Sciatic nerve (tissue), 2 donors: ENCODE measurements at places on chromosomes 13 and 19. TPM values are rescaled to one million over a fixed set of nuclear protein-coding genes. Genes with fewer than 3 reads are reported as not detected.

DNA sequence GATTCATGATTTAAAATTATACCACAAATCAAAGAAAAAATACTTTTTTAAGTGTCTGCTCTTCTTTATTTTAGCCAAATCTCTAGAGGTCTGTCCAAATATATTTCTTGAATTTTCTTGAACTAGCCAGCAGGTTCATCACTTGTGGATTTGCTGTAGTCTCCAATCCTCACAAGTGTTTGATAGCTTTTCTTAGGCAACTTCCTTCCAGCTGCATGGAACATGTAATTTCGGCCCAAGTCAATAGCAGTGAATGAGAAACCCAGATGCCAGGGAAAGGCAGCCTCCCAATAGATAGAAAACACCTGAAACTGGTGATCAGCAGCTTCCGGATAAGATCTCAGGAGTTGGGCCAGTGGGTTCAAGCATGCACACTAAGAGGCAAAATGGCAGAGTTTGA, 15.6 kb upstream of the RNASEH2B start:
- no peak for DNase-seq

GRCh38 chr13:40442826-40443225, 223.6 kb downstream of the FOXO1 start:
- no peak for DNase-seq

GRCh38 chr19:1318678-1319471, 33.2 kb downstream of the EFNA2 start:
- no peak for DNase-seq

DNA sequence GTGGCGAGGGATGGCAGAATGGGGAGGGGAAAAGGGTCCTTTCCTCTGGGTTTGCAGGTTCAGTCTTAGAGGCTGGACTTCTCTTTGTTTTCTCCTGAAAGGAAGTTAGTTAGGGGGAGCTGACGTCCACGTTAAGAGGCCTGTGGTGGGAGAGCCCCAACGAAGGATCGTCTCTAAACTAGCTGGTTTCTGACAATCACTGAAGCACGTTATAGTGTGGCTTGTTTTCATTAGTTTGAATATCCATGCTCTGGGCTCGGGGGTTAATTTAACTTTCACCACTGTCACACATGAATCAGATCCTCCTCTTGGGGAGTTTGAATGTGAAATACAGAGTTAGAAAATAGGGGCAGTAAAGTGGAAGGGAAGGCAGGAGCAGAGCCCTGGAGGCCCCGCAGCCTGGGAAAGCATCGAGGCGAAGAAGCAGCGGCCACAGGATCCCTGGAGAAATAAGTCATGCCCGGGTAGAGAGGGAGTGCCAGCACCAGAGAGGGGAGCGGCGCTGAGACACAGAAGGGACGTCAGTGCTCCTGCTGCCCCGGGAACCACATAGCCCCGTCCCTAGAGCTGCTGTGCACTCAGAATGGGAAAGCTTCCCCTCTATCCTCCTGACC, 31.1 kb upstream of the AMER2 start:
- DNase-seq, result peak; percentile 18

IQCN gene
- 12.7 TPM for total RNA-seq

ZIM2 gene
- 0.76 TPM for total RNA-seq

RAB3A gene
- 2.9 TPM for total RNA-seq
